ENCODE measurements at places on chromosomes 12 and 14.

DNA sequence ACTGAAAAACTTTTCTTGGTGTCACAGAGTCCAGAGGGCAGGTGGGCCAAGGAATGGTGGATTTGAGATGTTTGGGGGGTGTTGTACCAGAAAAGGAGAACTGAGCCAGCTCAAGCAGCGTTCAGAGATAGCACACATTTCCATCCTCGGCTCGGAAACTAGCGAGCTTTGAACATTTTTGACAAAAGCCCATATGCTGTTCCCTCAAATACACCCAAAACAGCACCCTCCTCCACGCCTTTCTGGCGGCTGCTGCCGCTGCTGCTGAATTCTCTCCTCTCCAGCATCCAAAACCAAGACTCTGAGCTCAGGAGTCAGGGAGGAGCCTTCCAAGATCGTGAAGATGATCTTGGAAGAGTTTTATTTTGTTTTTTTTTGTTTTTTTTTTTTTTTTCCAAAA lies 961 bp downstream of the SRRM4 start:
- DNase-seq = no peak

GRCh38 chr14:92759300-92759678 lies 10.9 kb upstream of the LGMN start:
- DNase-seq = no peak

DNA sequence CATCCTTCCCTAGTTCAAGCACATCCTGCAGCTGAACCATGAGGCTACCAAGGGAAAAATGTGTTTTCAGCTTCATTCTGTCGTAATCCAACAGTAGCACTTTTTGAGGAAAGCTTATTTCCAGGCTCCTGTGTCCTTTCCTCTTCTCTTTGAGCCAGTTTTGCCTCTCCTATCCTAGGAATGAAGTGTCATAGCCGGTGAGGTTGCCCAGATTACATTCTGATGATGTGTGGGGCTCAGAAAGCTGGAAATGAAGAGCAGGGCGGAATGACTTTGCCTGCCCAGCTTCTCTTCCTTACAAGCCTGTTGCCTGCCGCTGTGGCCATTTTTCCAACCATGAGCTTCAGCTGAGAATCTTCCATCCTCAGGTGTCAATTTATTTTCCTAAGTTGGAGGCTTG lies 381.8 kb downstream of the NUAK1 start:
- no peak for DNase-seq

GRCh38 chr12:101002696-101003419 lies 207.2 kb downstream of the SLC5A8 start:
- DNase-seq = no peak

GRCh38 chr14:96581026-96581425 lies 78.8 kb downstream of the PAPOLA start:
- DNase-seq = no peak

- no peak for DNase-seq
These were observed 977 bp downstream of the HEATR5A start for GRCh38 chr14:31419179-31419966.

DNA sequence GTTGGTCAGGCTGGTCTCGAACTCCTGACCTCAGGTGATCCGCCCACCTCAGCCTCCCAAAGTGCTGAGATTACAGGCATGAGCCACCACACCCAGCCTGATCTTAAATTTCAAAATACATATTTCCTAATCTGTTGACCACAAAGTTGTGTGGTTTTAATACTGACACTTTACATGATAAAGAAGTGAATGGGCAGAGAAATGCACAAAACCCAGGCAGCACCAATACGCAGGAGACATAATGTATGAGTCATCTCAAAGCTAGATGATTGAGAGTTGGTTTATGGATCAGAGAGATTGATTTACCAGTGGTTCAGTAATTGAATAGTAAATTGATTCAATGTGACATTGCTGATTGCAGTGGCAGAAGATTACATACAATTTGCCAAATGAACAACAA lies 19.2 kb upstream of the PPP2R5E start:
- DNase-seq = no peak

DNA sequence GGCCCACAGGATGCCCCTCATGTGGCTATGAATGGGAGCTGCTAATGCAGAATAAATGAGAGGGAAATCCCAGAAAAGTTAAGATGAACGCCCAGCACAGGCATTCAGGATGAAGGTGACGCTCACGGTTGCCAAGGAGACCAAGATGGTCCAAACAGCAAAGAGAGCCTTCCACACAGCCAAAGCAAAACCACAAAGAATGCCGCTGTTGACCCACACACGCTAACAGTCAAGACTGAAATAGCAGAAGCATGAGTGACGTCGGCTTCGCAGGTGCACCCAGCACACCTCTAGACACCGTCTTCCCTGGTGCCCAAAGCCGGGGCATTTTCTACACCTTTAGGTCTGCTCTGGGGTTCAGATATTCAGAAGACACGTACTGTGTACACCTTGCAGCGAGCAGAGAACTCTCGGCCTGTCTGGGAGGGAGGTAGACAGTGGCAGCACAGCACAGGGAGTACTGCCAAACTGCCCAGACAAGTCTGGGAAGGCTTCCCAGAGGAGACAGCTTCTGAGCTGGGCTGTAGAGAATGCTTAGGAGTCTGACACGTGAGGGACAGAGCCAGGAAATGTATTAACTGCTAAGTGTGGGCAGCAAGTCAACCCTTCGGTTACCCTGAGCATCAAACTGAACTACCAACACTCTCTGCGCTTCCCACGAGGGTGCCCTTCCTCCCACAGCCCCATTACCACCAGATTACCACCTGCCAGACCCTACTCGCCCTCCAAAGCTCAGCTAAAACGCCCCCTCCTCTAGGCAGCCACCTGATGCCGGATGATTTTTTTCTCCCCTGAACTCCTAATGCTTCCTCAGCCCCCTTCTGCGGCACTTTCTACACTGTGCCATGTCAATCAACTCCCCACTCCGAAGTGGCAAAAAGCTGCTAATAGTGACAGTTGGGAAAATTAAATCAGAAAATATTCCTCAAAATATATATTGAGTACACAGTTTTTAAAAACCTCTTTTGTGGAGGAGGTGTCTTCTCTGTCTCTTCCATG lies 50.1 kb downstream of the CCDC88C start:
- peak; percentile 88 for DNase-seq

- no peak for DNase-seq
These were observed 31.4 kb downstream of the MAP1LC3B2 start for GRCh38 chr12:116590561-116590960.

DNA sequence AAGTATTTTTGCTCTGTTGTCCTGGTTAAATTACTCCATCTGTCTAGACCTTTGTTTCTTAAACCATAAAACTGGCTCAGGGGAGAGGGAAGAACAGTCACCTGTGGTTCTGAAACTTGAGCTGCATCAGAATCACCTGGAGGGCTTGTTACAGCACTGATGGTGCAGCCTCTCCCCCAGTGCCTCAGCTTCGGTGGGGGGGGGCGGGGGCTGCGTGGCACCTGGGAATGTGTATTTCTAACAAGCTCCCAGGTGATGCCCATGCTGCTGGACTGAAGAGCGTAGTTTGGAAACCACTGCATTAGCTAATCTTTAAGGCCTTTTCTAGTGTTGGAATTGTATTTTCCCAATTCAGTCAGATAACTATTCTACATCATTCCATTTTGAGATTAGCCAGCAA lies 42.7 kb downstream of the GPHB5 start:
- no peak for DNase-seq

- DNase-seq = no peak
These were observed 767 bp upstream of the CCNT1 start for GRCh38 chr12:48717252-48717695.

DNA sequence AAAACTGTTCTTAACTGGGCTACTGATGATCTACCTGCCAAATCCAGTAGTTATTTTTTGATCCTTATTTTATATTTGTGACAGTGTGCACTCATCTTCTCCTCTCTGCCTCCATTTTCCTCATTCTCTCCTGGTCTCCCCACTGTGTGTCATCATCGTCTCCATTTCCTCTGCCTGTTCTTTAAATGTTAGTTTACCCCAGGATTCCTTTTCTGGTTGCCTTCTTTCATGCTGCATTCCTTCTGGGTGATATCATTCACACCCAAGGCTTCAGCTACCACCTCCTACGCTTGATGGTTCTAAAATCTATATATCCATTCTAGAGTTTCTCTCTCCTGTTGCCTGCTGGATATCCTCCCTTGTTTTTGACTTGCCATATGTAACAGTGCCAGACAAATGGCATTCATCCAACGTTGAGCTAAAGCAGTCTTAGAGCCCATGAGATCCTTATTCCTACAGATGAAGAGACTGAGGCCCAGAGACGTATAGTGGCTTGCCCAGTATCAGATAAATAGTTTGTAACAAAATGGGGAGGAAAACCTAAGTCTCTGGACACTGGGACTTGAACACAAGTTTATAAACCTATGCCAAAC lies 109.5 kb downstream of the DIP2B start:
- no peak for DNase-seq

GRCh38 chr12:9864913-9865675 lies 4.1 kb downstream of the CLEC2B start:
- DNase-seq = peak; percentile 37

DNA sequence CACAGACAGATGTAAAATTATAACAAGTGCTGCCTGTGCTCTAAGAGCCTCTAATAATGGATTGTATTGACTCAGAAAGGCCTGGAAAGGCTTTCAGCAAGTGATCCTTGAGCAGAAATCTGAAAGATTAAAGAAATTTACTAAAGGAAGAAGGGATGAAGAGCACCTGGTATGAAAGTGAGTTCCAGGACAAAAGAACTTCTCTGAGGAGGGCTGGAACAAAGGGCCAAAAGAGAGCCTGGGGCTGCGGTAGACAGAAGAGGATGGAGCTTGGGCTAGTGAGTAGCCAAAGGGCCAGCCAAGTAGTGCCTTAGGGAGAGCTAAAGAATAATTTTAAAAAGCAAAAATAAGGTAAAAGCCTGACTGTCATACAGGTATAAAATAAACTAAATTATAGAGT lies 44.0 kb downstream of the BCAT1 start:
- DNase-seq = no peak

DNA sequence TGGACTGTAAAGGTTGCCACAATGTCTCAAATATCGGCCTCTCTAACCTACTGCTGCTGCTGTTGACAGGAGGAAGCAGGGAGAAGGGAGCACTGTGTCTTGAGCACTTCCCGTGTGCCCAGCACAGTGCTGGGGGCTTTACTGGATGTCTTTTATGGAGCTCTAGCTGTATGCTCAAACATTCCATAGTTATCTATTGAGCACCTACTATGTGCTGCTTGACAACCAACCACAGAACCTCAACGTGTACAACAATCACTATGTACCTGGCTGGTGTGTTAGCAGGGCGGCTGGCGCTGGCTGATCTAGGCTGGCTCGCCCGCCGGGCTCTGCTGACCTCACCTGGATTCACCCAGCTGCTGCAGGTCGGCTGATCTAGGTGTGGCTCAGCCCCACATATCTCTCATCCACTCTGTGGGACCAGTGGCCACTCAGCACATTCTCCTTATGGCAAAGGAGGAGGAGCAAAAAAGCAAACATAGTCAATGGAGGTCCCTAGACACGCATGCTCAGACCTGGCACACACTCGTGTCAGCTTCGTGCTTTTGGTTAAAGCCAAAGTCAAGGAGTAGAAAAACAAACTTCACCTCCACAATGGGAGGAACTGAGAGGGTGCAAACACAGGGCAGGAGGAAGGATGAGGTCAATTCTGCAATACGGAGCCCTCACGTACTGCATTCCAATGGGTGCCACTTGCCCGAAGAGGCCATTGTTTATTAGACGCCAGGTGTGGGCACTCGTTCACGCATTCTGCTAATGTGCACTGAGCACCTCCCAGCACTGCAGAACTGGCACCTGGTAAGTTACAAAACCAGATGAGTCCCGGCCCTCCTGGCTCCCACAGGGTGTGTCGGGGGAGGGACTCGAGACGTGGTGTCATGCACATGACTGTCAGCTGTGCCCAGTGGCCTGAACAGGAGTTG lies 147.2 kb downstream of the SCARB1 start:
- no peak for DNase-seq

- DNase-seq = no peak
These were observed 488.8 kb downstream of the ETNK1 start for GRCh38 chr12:23113781-23114180.

DNA sequence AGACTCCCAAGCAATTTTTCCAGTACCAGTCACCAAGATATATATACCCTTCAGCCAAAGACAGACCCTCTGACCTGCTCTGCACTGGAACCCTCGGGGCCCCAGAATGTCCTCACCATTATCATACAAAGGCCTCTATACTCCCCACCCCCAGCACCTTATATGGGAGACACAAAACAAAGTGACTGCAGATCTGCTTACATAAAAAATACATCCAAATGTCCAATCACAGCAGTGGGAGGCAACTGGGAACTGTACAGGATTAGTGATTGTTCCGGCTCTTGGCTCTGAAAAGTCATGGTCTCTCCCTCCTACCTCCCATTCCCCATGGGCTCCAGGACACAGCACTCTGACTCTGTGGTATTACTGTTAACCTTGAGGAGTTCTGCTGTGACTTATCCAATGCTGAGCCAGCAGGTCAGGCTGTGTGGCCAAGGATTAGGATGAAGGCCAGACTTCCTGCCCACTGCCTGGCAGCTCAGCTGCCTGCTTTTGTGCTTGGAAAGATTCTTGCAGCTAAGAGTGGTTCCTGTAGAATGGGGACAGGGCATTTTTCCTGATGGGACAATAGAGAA lies 13.7 kb downstream of the OXA1L start:
- DNase-seq = no peak

GRCh38 chr14:97704316-97704885 lies 907.2 kb downstream of the VRK1 start:
- peak; percentile 42 for DNase-seq

- DNase-seq = no peak
These were observed 82.9 kb upstream of the VASH1 start for GRCh38 chr14:76678244-76678800.

GRCh38 chr14:59344016-59344415 lies 121.2 kb downstream of the GPR135 start:
- DNase-seq = no peak

DNA sequence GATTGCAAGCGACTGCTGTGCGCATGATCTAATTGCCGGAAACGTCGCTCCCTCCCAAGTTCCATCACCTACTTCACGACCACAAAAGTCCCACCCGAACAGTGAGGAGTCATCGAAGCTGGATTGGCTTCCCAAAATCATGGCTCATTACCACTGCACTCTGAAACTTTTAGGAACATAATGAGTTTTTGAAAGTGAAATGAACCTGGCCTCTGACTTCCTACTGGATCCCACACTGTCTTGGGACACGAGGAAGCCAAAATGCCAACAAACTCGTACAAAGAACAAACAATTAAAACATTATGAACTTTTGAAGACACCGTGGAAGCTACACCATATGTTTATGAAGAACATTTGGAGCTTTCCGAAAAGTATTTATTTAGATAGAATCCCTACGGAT lies 334.8 kb upstream of the TMPO start:
- DNase-seq = no peak

DNA sequence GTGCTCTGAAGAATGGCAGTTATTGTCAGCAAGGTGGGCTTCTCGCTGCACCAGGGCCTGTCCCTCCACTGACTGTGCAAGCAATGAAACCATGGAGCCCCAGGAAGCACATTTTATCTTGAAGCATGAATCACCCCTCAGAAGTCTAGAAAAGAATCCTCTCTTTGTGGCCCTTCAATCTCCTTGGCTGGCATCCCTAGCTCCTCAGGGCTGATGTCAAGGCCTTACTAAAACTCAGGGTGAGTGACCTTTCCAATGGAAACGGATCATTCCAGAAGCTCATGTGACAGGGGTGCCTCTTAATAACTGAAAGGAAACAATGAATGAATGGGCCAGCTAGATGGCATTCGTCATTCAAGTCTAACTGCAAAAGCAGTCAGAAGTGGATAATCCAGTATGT lies 22.3 kb upstream of the PLEKHH1 start:
- no peak for DNase-seq

All from CD4-positive, alpha-beta T cell treated with Interleukin-4 for 4 hours (primary cell).